ENCODE measurements at places on chromosomes 16 and 17.

GRCh38 chr16:10242097-10242496 is 59.9 kb upstream of the GRIN2A start:
- no peak for DNase-seq

DNA sequence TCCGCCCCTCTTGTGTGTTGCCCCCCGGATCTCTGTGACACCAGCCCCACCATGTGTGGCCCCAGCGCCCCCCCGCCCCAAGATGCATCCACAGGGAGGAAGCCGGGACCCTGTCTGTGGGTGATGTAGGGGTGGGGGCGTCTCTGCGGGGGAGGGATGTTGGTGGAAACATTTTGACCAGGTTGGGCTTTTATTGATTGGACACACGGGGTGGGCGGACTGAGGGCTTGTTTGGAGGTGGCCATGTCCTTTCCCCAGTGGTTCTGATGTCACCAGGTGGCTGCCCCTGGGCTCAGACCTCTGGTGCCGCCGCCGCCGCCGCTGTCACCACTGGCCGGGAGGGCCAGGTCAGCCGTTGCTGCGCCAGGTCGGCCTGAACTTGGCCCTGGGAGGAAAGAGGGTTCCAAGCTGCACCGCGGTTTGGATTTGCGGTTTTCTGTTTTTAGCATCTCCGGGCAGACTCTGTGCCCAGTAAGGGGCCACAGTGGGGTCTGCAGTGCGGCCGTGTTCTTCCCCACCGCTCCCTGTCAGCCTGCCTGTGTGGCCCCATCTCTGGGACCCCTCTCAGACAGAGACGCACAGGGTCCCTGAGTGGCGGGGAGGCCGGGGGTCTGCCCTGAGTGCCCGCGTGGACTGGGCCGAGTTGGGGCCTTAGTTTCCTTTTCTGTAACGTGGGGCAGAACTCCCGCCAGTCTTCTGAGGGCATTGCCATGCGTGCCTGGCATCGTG is 19.8 kb downstream of the GSE1 start:
- DNase-seq: no peak

DNA sequence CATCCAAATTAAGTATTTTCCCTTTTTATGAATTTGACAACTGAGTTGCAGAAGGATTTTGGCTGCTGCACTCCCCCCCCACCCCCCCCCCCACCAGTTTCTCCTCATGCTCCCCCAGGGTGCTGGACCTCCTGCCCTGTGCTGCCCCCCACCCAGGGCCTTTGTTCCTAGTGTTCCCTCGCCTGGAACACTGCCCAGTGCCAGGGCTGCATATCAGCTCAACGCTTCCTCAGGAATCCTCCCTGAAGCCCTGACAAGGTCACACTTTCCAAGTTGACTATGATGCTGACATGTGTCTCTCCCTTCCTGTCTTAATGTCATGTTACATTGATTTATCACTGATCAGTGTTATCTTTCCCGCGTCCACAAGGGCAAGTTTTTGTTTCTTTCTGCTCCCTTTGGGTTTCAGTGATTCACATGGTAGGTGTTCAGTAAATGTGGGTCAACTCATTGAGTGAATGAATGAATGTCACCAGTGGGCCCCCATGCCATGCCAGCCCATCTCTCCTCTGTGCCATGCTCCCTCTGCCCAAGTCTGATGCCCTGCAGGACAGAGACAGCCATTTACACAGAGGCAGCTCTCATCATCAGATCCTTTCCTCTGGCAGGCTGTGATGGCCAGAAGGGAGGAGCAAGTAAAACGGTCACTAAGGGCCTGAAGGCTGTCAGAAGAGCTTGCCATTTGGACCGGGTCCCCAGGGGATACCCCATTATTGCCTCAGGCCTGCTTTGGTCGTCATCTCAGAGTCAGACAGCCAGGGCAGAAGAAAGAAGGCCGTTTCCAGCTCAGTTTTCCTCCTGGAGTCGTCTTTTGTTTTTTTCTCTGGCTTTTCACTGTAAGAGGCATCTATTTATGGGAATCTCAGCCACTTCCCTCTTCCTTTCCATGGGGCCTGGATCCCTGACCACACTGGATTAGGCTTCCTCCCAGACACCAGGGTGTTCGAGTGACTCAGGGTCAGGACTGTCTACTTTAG is 386.2 kb downstream of the SNX29 start:
- DNase-seq: no peak

DNA sequence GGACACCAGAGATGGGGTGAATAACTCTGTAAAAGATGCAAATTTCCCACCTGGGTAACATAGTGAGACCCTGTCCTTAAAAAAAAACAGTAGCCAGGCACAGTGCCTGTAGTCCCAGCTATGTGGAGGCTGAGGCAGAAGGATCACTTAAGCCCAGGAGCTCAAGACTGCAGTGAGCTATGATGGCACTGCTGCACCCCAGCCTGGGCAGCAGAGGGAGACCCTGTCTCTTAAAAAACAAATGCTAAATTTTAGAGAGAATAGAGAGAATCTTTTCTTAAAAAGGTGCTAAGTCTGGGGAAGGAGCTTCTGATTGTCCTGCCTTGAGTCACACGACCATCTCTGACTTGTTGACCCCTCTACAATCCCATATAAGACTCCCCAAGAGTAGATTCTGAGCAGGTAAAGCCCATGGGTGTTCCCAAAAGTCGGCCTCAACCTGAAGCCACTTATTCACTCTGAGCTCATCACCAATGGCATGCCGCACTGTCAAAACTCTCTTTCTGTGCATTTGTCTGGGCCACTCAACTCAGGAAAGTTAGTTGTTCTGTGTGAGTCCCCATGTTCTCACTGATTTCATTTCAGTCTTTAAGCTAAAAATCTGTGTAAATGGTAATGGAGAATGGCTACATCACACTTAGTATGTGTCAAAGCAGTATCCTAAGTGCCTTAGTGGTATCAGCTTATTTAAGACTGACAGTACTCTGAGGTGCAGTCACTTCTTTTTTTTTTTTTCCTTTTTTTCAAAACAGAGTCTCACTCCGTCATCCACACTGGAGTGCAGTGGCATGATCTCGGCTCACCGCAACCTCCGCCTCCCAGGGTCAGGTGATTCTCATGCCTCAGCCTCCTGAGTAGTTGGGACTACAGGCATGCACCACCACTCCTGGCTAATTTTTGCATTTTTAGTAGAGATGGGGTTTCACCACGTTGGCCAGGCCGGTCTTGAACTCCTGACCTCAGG is 41.6 kb downstream of the PRKCB start:
- DNase-seq: peak; percentile 41

DNA sequence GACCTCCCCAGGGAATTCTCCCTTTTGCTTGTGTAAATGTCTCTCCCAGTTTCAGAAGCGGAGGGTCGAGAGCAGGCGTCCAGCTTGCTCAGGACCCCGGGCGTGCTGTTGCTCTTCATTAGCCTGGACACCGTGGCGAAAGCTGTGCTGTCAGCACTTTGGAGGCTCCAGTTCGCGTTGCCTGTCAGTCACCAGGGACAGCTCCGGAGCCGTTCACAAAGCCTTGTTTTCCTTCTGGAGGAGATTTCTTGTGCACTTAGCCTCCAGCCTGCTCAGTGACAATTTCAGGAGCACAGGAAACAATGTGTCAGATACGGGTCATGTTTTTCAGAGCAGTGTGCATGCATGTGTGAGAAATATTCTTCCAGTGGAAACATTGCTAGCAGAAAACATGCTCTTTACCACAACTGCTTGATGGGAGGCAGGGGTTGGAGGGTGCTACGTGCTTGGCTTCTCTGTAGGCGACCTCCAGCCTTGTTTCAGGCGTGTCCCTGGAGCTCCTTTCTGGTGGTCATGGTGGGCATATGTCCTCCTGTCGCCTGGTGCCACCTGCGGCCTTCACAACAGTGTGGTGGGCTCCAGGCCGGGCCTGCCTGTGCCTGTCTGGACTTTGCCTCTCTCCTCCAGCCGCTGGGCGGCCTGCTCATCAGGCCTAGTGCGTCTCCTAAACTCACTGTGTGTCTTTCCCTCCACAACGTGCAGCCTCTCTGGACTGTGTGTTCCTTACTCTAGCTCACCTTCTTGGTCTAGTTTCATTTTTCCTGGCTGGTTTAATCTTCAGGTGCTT is 29.0 kb downstream of the ZNF750 start:
- no peak for DNase-seq

GRCh38 chr17:2383628-2384167 is 17.2 kb downstream of the MNT start:
- no peak for DNase-seq

DNA sequence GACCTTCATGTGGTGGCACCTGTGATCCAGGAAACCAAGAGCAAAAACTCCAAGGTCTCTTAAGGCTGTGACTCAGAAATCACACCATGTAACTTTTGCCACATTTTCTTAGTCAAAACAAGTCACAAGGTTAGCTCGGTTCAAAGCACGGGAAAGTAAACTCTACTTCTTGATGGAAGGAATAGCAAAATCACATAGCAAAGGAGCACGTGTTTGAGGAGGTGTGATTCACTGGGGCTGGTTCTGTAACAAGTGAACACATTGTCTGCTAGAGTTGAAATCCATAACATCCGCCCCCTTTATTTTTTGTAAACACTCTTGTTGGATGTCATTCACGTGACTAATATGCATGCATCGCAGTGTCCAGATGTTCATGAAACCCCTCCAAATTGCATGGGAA is 415.0 kb upstream of the MAF start:
- no peak for DNase-seq

DNA sequence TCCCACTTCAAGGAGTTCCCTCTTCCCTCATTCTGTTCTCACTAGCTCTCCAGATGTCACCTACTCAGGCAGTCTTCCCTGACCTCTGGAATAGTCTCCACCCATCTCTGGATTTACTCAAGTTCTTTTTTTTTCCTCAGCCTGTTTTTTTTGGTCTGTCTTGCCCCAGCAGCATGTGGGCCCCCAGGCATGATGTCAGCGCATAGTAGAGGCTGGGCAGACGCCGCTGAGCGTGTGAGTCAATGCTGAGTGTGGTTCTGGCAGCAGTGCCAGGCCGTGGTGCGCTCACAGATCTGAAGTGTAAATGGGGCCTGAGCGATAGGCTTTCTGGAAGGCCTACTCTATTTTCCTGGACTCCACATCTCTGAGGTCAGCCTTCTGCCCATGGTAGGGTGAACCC is 2.7 kb upstream of the KCNJ18 start:
- no peak for DNase-seq

DNA sequence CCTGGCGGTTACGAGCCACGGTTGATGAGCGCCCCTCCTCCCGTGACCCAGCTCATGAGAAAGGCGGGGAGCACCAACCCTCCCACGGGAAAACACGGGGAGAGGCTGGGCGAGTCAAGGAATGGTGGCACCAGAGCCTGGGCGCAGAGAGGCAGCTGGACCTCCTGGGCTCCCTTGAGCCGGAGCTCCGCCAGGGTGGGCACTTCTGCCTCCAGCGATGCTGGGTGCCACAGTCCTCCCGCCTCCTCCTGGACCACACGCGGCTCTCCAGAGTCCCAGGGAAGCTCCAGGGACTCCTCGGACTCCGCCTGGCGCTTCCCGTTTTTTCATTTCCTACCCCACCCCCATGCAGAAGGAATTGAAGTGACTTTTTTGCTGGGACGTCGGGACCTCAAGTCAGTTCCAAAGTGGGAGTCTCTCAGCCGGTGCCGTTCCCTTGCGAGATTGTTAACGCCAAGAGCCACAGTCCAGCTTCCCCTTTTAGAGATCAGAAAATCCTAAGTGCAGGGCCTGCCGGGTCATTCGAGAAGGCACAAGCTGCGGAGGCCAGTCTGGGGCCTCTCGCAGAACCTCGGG is 6.6 kb upstream of the CBX8 start:
- no peak for DNase-seq

DNA sequence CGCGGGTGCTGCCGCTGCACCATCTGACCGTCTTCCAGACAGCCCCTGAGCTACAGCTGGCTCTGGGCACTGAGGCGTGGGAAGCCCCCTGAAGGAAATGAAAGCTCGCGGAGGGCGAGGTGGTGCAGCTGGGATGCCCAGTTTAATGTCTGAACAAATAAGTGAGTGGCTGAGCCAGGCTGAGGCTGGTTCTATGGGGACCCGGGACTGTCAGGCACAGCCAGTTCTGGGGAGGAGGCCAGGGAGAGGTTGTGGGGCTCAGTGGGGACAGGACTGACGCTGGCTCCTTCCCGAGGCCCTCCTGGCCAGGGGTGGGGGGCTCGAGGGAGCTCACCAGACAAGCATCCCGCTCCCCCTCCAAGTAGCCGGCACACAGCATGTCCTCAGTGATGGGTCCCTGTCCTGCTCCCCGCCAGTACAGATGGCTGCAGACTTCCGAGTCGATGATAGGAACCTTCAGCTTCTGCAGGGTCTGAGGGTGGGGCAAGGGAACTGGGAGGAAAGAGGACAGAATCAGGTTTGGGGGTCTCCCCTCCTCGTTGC is 4.4 kb downstream of the PRSS22 start:
- DNase-seq: no peak

DNA sequence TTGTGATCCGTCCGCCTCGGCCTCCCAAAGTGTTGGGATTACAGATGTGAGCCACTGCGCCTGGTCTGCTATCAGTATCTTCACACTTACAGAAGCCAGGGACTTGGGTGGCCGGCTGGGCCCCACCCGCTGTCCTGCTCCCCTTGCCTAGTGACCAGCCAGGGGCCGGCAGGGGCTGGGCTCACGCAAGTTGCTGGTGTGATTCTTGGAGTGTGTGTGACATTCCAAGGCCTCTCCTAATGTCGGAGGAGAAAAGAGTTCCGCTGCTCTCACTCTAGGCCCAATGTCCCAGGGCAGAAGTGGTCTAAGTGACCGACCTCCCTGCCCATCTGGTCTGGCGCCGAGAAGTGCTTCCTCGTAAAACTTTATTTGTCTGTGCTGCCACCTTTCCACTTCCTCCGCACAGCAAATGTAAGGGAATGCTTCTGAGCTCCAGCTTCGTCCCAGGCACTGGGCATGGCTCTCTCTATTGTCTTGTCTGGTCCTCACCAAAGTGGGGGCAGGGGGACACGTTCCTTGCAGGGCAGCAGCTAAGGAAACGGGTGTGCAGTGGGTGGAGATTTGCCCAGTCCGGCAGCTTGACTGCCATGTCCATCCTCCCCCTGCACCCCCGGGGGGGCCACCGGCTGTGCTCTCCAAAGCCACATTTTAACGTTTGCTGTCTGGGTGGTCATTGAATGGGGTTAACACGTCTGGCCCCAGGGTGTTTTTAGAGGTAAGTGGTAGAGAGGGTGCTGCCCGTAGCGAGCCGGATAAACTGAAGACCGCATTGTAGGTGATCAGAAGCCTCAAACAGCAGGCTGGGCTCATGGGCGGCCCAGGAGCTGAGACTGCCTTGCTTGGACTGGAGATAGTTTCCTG is 7.8 kb upstream of the GSE1 start:
- no peak for DNase-seq

DNA sequence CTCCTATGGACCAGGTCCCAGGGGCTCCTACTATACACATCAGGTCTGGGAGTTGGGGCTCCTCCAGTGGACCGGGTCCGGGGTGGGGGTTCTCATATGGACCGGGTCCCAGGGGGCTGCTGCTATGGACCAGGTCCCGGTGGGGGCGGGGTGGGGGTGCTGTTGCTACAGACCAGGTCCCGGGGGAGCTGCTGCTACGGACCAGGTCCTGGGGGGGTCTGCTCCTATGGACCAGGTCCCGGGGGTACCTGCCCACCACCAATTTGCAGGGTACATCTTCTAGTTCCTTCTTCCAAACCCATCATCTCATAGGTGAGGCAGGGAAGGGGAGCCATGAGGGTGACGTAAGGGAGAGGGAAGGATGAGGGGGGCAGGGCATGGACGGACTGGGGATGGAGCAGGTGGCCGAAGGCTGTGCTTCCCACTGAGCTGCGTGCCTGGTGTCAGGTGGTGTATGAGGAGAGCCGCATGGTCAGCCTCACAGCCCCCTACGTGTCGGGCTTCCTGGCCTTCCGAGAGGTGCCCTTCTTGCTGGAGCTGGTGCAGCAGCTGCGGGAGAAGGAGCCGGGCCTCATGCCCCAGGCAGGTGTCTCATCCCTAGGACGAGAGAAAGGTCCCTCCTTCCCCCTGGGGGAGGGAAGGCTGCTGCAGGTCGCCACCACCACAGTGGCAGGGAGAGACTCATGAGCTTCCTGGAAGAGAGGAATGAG is 6.6 kb downstream of the ENDOV start:
- DNase-seq: no peak
